ENCODE measurements at places on chromosomes 4 and X. TPM values are rescaled to one million over a fixed set of nuclear protein-coding genes. Genes with fewer than 3 reads are reported as not detected.

GRCh38 chrX:23575281-23575680 lies 92.0 kb upstream of the PRDX4 start:
- H3K27me3 ChIP-seq, result no peaks in the 10 kb centered on the region
- no peaks in the 10 kb centered on the region for H3K4me1 ChIP-seq
- H3K4me3 ChIP-seq, result no peak overlapping the region

GRCh38 chr4:63817196-63817865 lies 591.9 kb downstream of the TECRL start:
- no peak overlapping the region for H3K4me3 ChIP-seq
- no peaks in the 10 kb centered on the region for H3K36me3 ChIP-seq
- no peaks in the 10 kb centered on the region for H3K4me1 ChIP-seq
- no peak overlapping the region for H3K27ac ChIP-seq

- H3K36me3 ChIP-seq, result no peaks in the 10 kb centered on the region
- peak; percentile 13 for DNase-seq
- peaks cover 29% of the 10 kb centered on the region for H3K27me3 ChIP-seq
- no peak overlapping the region for H3K4me3 ChIP-seq
- H3K27ac ChIP-seq, result no peak overlapping the region
Observed at GRCh38 chr4:27081675-27082586, 221.3 kb downstream of the STIM2 start.

DNA sequence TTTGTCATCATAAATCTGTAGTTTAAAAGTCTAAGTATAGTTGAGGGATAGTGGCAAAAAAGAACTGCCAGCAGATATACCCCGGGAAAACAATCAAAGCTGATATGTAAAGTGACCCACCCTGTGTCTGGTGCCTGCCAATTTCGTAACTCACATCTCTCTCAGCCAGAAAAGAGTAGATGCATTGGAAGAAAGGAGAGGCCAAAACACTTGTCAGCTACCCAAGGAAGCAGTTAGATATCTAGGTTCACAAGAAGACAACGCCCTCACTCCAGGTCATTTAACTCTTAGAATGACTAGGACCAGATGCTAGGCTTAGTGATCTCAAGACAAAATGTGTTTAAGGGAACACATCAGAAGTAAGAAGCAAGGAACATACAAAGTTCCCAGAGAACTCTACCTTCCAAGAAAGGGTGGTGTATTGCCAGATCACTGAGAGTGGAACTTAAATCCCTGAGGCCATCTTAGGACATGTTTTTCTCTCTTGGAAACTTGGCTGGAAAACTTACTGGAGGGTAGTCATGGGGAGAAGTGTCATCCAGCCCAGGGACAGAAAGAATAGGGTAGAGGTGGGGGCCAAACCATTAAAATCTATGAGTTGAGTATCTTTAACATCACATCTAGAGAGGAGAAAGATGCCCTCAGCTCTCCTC lies 125.9 kb downstream of the SHISA3 start:
- no peak for DNase-seq
- H3K4me3 ChIP-seq, result no peak overlapping the region
- no peaks in the 10 kb centered on the region for H3K36me3 ChIP-seq
- H3K27ac ChIP-seq, result no peak overlapping the region

DNA sequence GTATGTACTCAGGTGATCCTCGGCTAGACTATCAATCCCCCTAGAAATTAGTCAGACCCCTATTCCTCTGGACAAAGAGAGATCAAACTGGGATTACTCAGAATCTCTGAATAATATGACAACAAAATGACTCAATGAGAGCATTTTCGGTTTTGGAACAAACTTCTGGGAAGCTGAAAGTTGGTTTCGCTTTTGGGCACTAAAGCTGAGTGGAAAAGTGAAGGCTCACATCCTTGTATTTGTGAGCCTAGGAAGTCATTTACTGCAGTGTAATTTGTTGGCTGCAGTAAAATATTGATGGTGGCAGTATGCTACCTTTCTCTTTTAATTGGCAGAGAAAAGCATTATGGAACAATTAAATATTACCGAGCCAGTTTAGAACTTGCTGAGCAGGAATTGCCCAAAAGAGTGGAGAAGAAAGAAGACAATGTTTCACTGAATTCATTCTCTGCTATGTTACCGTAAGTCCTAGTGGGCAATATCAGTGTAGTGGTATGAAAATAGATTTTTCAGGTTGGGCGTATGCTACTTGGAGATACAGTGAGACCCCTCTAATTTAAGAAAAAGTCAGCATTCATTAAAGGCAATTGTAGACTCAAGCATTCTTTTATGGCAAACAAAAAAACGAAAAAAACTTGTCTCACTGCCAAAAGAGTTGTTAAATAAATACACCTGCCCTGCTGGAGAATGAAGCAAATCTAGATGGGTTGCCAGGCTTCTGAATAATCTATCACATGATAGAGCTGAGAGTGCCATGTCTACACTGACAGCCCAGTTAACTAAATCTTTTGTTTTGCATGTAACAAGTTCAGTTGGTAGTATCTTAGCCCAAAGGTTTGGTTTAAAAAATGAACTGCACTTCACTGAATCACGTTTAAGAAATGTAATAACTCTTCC lies 69.6 kb downstream of the AGTR2 start:
- DNase-seq, result no peak
- H3K27me3 ChIP-seq, result no peaks in the 10 kb centered on the region
- H3K4me1 ChIP-seq, result no peaks in the 10 kb centered on the region
- H3K36me3 ChIP-seq, result no peaks in the 10 kb centered on the region

DNA sequence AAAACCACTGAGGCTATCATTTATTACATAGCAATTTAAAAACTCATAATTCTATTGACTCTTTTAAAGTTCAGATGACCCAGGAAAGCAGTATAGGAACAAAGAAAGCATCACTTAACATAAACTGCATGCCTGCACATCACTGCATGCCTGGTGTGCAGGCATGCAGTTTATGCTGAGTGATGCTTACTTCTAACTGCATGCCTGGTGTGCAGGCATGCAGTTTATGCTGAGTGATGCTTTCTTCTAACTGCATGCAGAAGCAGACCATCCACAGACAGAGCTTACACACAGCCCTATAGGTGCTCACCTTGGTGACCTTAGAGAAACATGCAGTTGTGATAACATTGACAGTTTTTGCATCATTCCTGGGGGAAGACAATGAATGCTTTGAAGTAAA lies 17.0 kb downstream of the SDAD1 start:
- H3K36me3 ChIP-seq, result peaks cover 89% of the 10 kb centered on the region
- no peaks in the 10 kb centered on the region for H3K4me1 ChIP-seq
- H3K4me3 ChIP-seq, result no peak overlapping the region
- H3K27me3 ChIP-seq, result no peaks in the 10 kb centered on the region

- no peak overlapping the region for H3K27ac ChIP-seq
- no peaks in the 10 kb centered on the region for H3K36me3 ChIP-seq
- no peak overlapping the region for H3K4me3 ChIP-seq
- H3K27me3 ChIP-seq, result no peaks in the 10 kb centered on the region
- H3K4me1 ChIP-seq, result peaks cover 11% of the 10 kb centered on the region
Observed at GRCh38 chr4:182093935-182094334, 149.3 kb upstream of the TENM3 start.

GRCh38 chrX:150919401-150919800 lies 20.9 kb upstream of the CD99L2 start:
- no peaks in the 10 kb centered on the region for H3K27me3 ChIP-seq
- H3K27ac ChIP-seq, result no peak overlapping the region
- H3K4me3 ChIP-seq, result no peak overlapping the region
- DNase-seq, result no peak
- peaks cover 3% of the 10 kb centered on the region for H3K4me1 ChIP-seq

GRCh38 chrX:16185725-16186136 lies 18.4 kb downstream of the MAGEB17 start:
- H3K36me3 ChIP-seq, result no peaks in the 10 kb centered on the region
- H3K27ac ChIP-seq, result no peak overlapping the region
- peak; percentile 65 for DNase-seq
- H3K27me3 ChIP-seq, result no peaks in the 10 kb centered on the region
- peaks cover 3% of the 10 kb centered on the region for H3K4me1 ChIP-seq

DNA sequence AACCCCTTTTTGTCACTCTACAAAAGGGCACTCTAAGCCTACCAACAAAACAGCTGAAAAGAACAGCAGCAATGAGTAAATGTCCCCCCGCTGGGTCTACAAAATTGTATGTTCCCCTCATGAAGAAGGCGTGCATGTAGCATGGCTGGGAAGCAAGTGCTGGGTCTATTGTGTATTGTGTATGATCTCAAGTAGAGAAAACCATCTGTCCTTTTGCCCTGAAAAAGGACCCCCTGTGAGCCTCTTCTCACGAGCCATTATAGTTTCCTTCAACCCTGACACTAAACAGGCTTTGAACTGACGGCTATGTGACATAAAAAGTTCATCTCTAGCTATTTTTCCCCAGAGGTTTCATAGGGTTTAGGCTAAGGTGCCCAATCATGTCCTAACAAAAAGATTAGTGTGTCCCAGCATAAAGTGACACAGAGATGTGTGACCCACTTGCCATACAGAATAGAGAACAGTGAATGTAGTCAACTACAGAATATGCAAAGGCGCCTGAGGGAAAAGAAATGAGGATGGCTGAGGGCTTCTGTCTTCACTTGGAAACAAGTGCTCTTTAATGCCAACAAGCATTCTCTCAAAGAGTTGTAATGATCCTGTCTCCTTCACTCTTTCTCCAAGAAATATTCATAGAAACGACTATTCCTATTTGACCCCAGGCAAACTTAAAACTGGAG lies 27.3 kb downstream of the COL25A1 start:
- no peaks in the 10 kb centered on the region for H3K27me3 ChIP-seq
- peak overlapping the region; percentile 75 for H3K27ac ChIP-seq
- no peaks in the 10 kb centered on the region for H3K36me3 ChIP-seq
- no peak overlapping the region for H3K4me3 ChIP-seq

GRCh38 chrX:17923546-17923945 lies 62.4 kb upstream of the RAI2 start:
- no peak overlapping the region for H3K4me3 ChIP-seq
- DNase-seq, result no peak
- no peaks in the 10 kb centered on the region for H3K4me1 ChIP-seq
- H3K27me3 ChIP-seq, result no peaks in the 10 kb centered on the region
- no peaks in the 10 kb centered on the region for H3K36me3 ChIP-seq
- no peak overlapping the region for H3K27ac ChIP-seq

GRCh38 chr4:73435984-73436383 lies at the start of gene AFP:
Gene AFP, plus strand, starts transcription at chr4:73436221. Its CDS starts 42 bp downstream, at chr4:73436263.
- H3K4me1 ChIP-seq, result peaks cover 9% of the 10 kb centered on the region
- H3K36me3 ChIP-seq, result no peaks in the 10 kb centered on the region
- H3K27me3 ChIP-seq, result no peaks in the 10 kb centered on the region
- H3K4me3 ChIP-seq, result no peak within 1 kb of the TSS
- DNase-seq, result no peak

DNA sequence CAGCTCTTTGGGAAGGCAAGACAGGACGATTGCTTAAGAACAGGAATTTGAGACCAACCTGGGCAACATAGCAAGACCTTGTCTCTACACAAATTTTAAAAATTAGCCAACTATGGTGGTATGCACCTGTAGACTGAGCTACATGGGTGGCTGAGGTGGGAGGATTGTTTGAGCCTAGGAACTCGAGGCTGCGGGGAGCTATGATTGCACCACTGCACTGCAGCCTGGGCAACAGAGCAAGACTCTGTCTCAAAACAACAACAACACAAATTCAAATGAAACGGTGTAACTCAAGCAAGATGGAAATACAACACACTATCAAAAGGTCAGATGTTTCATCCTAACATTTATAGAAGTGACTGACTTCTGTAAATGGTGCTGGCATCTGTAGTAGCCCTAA lies 37.1 kb downstream of the XG start:
- no peaks in the 10 kb centered on the region for H3K4me1 ChIP-seq
- H3K4me3 ChIP-seq, result no peak overlapping the region
- no peaks in the 10 kb centered on the region for H3K27me3 ChIP-seq
- no peak overlapping the region for H3K27ac ChIP-seq
- no peaks in the 10 kb centered on the region for H3K36me3 ChIP-seq

DNA sequence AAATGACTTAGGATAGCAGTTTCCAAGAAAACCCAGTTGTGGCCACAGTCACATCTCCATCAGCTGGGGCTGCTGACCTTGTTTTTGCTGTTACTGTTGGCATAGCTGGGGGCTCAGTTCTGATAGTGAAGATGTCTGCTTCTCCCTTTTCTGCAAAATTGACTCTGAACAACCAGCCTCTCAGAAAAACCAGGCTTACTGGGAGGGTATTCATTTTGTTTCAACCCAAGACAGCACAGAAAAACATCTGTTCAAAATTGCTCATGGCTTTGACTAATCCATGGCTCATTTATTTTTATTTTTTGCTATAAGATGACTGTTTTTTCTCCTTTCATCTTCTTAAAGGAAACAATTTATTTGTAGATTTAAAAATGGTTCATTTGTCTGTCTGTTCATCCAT lies 53.1 kb downstream of the RASL11B start:
- H3K36me3 ChIP-seq, result no peaks in the 10 kb centered on the region
- H3K4me1 ChIP-seq, result peaks cover 30% of the 10 kb centered on the region
- H3K27me3 ChIP-seq, result no peaks in the 10 kb centered on the region
- DNase-seq, result no peak
- no peak overlapping the region for H3K27ac ChIP-seq

DNA sequence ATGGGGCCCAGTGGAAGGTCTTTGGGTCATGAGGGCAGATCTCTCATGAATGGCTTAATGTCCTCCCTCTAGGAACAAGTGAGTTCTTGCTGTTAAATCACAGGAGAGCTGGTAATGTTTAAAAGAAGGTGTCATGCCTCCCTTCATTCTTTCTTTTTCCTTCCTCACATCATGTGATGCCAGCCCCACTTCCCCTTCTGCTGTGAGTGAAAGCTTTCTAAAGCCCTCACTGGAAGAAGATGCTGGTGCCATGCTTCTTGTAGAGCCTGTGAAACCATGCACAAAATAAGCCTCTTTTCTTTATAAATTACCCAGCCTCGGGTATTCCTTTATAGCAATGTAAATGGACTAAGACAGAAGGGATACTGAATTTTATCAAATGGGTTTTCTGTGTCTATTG lies 66.1 kb upstream of the ZNF827 start:
- no peak overlapping the region for H3K4me3 ChIP-seq
- no peaks in the 10 kb centered on the region for H3K4me1 ChIP-seq
- H3K27me3 ChIP-seq, result no peaks in the 10 kb centered on the region
- H3K36me3 ChIP-seq, result no peaks in the 10 kb centered on the region

- H3K4me3 ChIP-seq, result no peak overlapping the region
- no peak for DNase-seq
- no peak overlapping the region for H3K27ac ChIP-seq
- H3K27me3 ChIP-seq, result peaks cover 28% of the 10 kb centered on the region
Observed at GRCh38 chr4:71237641-71238040, 101.2 kb upstream of the SLC4A4 start.

The MAGEA10 gene
- total RNA-seq, result not detected

The F8 gene
- total RNA-seq, result 6.0 TPM

The SPIN2A gene
- total RNA-seq, result 1.5 TPM

The KDR gene
- total RNA-seq, result 1.8 TPM

The TLR7 gene
- not detected for total RNA-seq

The EIF2S3 gene
- total RNA-seq, result 209 TPM
